ENCODE measurements at places on chromosomes 6 and 20. TPM values are rescaled to one million over a fixed set of nuclear protein-coding genes. Genes with fewer than 3 reads are reported as not detected.

The RIPK1 gene
- total RNA-seq, result 35.8 TPM

The LIN28B gene
- total RNA-seq, result not detected

The ACSS1 gene
- total RNA-seq, result 29.8 TPM

The OR11A1 gene
- total RNA-seq, result not detected

The FAM217A gene
- not detected for total RNA-seq

The FLOT1 gene
- 175 TPM for total RNA-seq

The FAM120B gene
- 38.3 TPM for total RNA-seq

The UST gene
- 16.2 TPM for total RNA-seq

The CRYBG1 gene
- total RNA-seq, result 93.0 TPM

The ACTL10 gene
- total RNA-seq, result 4.2 TPM

Data from mucosa of descending colon (tissue), 3 donors.